SK-MEL-5 (cell line): ENCODE measurements at places on chromosomes 6 and 20. TPM values are rescaled to one million over a fixed set of nuclear protein-coding genes. Genes with fewer than 3 reads are reported as not detected.

DNA sequence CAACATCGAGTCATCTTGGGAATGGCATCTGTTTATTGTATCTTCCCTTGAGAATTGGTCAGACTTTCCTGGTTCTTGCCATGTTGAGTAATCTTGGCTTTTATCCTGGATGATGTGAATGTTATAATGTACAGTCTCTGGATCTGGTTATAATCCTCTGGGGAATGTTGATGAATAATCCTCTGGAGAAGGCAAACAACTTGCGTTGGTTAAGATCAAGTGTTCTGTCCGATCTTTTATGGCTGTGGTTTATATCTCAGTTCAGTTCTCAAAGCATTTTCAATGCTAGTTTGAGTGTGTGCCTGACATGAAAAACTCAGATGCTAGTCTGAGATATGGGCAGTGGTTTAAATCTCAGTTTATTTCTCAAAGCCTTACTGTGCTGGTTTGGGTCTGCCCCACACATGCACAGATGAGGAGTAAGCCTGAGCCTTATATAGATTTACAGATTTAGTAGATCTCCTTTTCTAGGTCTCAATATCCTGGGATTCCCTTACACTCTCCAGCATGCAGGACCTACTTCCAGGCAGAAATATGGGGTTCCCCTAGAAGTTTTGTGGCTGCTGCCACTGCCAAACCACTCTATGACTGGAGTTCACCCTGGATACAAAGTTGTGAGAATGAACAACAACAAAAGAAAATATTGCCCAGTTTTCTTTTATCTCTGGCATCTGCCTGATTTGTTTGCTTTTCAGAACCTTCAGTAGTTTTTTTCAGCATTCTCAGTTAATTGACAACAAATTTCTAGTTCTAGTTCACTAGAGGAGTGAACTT lies 191.8 kb upstream of the MAN1A1 start:
- DNase-seq = no peak

DNA sequence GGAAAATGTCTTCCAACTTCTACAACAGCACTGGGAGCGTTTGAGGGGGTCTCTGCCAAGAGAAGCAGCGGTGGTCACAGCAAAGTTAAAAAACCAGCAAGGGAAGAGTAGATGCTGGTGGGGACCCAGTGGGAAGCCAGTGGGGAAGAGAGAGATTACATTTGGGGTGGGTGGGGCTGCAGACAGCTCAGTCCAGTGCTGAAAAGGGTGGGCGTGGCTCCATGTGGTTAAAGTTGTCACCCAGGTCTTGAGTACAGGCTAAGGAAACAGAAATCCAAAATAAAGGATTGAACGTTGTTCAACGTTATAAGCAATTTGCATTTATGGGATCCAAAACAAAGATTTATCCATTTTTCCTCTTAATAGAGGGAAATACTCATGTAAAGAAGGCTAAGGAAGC lies 106.3 kb upstream of the LY86 start:
- no peak for DNase-seq

GRCh38 chr6:113871975-113872374 lies 14.8 kb downstream of the MARCKS start:
- DNase-seq = no peak

DNA sequence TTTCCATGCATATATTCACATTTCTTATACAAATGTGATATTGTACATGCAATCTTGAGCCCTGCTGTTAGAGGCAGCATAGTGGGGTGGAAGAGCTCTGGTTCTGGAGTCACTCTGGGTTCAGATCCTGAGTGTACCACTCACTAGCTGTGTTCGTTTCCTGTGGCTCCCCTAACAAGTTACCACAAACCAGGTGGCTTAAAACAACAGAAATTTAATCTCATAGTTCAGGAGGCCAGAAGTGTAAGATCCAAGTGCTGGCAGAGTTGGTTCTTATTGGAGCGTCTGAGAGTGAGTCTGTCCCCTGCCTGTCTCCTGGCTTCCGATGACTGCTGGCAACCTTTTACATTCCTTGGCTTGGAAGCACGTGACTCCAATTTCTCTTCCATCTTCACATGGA lies 115.6 kb downstream of the MAP3K7 start:
- no peak for DNase-seq

- peak; percentile 54 for DNase-seq
Observed at GRCh38 chr6:152748843-152749242, 1.8 kb upstream of the VIP start.

DNA sequence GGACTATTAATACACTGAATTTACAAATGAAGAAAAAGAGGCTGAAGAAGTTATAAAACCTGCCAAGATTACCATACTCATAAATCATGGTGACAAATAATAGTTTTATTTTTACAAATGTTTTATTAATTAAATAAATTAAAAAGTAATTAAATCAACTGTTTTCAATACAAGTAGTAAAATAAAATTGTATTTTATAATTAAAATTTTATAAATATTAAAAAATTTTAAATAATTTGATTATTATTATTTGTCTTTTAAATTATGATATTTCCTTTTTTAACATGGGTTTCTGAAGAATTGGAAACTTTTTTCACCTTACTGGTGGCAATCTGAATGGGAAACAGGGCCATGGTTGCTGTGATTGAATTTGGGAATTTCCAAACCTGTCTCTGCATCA lies 177.3 kb upstream of the TSHZ2 start:
- no peak for DNase-seq

DNA sequence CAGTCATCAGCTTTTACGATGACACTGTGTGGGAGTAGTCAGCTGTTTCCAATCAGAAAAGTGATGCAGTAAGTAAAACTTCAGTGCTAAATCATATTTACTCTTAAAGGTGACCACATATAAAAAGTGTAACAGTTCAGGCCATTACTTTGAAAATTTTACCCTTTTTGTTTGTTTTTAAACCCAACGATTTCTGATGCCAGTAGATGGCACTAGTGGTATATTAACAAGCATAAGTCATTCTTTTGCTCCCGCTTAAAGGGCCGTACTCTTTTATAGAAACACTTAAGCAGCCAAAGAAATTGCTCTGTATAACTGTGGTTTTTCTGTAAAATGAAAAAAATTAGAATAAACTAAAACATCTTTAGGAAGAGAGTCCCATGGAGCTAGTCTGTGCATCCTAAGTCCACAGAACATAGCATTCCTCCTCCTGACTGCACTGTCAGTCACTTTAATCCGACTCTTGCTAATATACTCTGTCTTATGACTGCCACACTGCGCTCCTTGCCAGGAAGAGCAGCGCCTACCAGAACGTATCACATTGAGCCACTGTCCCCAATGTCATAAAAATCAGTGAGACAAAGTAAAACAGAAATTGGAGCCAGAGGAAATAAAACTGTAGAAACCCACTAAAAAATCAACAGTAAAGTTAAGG lies 25.0 kb downstream of the HEBP2 start:
- peak; percentile 56 for DNase-seq

GRCh38 chr6:91042656-91043055 lies 455.8 kb upstream of the MAP3K7 start:
- DNase-seq = no peak

DNA sequence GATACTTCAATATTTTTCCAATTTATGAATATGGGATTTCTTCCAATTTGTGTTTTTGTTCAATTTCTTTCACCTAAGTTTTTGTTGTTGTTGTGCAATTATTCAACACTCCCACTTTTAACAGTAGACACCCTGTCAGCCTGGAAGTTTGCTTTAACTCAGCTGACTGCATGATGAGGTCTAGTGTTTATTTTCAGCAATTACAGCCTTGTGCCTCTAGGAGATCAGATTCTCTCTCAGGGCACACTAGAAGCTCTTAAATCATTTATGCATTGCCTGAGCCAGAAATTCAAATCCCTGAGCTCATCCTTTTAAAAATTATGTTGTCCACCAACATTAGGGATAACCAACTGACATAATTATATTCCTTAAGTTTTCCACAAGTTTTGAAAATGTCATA lies 85.7 kb downstream of the MRAP2 start:
- peak; percentile 70 for DNase-seq

DNA sequence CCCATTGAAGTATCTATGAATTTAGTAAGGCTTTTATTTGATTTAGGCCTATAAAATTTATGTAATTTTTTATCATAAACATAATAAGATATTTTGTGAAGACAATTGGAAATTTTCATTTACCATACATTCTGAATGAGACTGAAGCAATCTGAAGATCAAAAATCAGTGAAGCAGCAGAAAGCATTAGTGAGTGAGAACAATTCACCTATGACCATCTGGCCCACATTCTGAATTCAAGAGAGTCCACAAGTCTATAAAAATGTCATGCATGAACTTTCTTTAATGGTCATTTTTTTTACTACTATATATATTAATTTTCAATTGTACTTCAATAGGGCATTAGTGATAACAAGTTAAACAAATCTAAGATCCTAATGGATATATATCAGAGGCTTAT lies 1026.6 kb upstream of the MAP3K7 start:
- no peak for DNase-seq

- no peak for DNase-seq
Observed at GRCh38 chr20:42313704-42314103, 695.5 kb upstream of the CHD6 start.

The SALL4 gene
- total RNA-seq = 0.40 and 0.64 TPM in 2 replicates

The ACSS1 gene
- total RNA-seq = 9.8 and 10.0 TPM in 2 replicates

The DTNBP1 gene
- 8.3 and 11.8 TPM in 2 replicates for total RNA-seq
